ENCODE measurements at places on chromosomes 1 and 21. TPM values are rescaled to one million over a fixed set of nuclear protein-coding genes. Genes with fewer than 3 reads are reported as not detected.

The AMY2A gene
- total RNA-seq: not detected

The RNU11 gene
- total RNA-seq: not detected

The TP73 gene
- total RNA-seq: 2.4 TPM

DNA sequence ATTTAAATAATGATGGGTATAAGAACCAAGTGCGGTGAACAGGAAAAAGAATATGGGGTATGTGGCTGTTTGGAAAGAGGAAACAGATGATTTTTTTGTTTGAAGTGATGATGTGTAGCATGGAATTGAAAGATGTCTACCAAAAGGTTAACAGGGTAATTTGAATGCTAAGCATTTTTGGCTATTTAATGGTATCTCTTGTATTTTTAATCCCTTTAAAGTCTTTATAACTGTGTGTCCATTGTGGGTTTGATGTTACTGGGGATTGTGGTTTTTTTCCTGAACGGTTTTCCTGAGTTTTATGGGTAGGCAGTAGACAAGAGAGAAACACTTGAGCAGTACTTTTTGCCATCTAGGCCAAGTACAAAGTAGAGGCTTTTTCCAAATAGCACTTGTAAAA, 63.2 kb downstream of the PRDM2 start:
- DNase-seq: no peak

GRCh38 chr1:89259283-89259971, 13.2 kb downstream of the GBP5 start:
- DNase-seq: no peak

DNA sequence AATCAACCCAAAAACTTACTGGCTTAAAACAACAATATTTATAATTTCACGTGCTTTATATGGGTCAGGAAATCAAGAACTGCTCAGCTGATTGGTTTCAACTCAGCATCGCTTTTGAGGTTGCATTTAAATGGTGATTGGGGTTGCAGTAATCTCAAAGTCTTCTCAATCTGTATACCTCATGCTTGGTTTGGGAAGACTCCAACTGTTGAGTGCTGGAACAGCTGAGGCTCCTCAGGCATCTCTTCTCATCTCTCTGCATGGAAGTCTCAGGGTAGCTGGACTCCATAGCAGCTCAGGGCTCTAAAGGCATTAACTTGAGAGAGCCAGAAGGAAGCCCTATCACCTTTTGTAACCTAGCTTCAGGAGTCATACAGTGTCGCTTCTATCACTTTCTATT, 35.1 kb downstream of the AK5 start:
- no peak for DNase-seq

GRCh38 chr1:201636510-201636971, 97.6 kb downstream of the NAV1 start:
- no peak for DNase-seq

- DNase-seq: no peak
Measured at GRCh38 chr1:44481701-44482100, 76.6 kb downstream of the RNF220 start.

DNA sequence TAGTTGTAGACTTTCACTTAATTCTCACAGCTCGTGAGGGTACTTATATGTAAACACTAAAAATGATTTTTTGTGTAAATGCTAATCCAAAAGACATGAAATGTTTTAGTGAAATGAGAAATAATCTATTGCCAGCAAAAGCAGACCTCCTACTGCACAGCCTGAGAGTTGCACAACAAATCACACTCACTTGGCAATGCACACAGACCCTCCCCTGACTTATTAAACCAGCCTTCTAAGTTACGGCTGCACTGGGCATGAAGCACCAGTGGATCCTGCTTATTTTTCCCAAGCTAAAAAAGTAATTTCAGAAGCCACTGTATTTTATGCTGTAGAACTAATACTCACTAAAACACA, 10.3 kb downstream of the ERRFI1 start:
- no peak for DNase-seq
